ENCODE measurements at places on chromosomes 5 and 9.

GRCh38 chr9:74642376-74642775 is 145.2 kb downstream of the RORB start:
- DNase-seq = no peak

DNA sequence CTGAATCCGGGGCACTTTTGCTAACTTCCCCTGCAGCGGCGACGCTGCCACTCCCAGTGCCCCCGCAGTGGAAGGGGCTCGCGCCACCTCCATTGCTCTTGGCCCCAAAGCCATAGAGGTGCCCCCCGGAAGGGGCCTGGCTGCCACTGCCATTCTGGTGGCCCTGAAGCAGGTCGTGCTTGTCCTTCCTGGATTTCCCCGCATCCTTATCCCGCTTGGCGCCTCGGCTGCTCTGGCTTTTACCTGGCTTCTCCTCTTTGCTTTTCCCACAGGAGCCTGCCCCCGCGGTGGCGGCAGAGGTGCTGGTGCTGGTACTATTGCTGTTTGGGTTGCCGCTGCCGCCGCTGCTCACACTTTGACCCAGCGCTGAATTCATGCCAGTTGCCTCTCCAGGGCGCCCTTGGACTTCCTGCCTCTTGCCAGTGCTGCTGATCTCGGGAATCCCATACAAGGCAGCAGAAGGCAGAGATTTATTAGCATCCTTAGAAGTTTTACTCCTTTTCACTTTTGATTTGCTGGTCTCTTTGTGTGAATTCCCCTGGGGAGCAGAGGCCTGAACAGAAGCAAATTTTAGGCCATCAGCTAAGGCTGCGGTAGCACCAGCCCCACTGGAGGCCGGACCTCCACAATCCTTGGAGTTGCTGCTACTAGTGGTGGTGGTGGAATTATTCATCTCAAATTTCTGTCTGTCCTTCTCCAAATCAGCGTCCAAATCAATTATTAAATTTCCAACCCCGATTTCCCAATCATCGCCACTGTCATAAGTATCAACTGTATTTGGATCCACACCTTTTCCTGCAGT is 2.1 kb downstream of the ZNF608 start:
- no peak for DNase-seq

GRCh38 chr5:68252673-68253623 is 37.4 kb downstream of the PIK3R1 start:
- DNase-seq = no peak

- DNase-seq = no peak
Measured at GRCh38 chr5:79418276-79418675, 95.7 kb downstream of the HOMER1 start.

DNA sequence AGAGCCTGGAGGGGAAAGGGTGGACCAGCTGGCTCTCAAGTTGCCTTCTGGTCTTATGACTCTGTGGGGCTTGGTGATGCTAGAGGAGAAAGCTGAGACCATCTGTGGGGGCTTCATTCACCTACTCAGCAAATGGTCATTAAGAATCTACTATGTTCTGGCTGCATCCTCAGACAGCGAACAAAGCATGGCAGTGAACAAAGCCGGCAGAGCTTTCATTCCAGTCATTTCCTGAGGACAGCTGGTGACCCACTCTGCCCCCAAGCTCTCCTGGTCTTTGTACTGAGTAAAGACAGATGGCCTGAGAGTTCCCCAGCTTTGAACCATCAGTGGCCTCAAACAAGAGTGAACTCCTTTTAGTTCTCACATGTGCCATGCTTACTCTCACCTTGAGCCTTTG is 48.0 kb downstream of the FGF1 start:
- DNase-seq = no peak

DNA sequence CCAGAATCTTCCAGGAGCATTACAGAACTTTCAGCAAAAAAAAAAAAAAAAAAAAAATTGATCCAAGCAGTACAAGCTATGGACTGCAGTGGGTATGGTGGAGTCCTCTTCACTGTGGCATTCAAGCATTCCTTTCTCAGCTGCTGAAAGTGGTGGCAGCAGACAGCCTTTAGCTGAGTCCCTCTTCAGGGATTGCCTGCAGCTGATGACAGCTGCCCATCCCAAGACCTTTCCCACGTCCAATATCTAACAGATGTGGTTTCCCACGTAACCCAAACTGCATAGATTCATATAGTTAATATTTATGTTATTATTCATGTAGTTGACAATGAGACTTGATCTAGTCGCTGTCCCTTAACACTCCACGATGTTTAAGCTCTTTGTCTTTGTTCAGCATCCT is 475.9 kb downstream of the TLE1 start:
- no peak for DNase-seq

DNA sequence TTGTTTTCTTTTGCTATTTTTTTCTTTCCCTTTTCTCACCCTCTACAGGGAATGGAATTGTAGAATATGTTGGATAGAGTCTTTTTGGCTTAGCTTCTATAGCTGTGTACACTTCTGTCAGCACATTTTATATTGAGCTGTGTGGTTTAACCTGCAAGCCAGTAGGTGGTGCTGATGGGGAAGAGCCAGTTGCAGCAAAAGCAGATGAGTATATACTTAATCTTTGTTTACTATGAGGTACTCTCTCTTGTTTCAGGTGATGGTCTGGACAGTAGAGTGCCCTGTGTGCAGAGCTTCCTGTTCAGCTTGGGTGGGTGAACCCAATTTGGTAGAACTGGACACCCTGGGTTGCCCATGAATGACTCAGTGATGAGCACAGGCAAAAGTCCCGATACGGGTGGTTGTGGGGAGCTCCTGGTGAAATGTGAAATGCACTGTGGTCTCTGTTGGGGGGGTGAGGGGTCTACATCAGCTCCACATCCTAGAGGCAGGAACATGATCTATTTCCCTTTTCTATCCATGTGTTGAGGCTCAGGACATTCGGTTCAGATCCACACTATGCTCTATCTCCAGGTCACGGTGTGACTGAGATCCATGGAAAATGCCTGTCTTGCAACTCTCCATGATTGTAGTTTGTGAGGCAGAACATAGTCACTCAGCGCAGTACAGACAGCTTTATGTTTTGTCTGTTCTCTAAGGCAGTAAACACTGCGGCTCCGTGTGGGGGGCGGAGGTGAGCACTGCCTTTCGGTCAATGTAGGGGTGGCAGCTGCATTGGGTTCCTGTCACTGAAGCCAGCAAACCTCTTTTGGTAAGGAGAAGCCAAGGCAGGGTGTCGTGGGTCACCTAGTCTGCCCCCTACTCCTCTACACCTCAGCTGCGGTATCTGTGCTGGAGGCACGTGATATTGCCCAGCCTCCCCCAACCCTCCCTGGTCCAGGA is 353.2 kb downstream of the PRR16 start:
- DNase-seq = no peak

DNA sequence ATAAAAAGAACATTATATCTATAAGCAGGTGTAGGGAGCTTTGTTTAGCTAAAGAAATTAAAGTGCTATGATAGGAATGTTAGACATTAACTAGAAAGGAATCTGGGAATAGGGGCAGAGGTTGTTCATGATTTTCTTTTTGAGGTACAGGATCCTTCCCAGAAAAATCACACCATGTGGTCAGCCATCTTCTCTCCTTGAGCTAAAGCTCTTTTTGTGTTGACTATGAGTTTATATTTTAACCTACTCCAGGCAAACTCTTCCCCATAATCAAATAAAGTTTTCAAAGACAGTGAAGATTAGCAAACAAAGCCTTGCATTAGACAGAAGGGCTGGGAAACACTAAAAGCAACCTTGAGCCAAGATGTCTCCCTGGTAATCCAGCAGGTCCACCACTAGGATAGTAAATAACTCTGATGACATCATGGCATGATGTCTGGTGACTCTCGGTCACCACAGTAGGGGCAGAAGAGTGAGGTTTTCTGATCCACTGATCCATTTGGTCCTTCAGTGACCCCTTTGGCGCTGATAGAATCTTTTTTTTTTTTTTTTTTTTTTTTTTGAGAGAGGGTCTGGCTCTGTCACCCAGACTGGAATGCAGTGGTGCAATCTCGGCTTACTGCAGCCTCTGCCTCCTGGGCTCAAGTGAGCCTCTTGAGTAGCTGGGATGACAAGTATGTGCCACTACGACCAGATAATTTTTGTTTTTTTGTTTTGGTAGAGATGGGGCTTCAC is 30.6 kb upstream of the IL6ST start:
- DNase-seq = no peak

- no peak for DNase-seq
Measured at GRCh38 chr5:168480601-168481000, 5.7 kb upstream of the RARS1 start.

DNA sequence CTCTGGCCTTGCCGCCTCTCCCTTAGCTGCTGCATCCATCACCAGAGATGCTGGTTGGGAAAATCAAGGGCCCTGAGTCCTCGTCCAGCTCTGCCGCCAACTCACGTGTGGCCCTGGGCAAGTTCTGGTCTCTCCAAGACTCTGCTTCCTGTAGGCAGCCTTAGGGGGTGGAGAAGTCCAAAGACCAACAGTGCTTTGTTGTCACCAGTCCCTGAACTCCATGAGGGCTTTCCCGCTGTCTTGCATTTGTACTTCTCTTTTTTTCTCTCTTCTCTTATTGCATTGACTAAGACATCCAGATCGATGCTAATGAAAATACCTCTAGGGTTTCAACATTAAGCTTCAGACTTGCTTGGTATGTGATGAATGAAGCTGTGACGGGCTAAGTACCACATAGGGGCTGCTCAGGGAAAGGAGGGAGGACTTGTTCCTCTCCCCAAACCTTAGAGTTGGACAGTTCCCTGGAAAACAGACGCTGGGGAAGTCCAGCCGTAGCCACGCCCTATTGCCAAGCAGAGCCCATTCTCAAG is 63.7 kb upstream of the STXBP1 start:
- DNase-seq = no peak

- no peak for DNase-seq
Measured at GRCh38 chr5:168882283-168882682, 303.1 kb upstream of the PANK3 start.

GRCh38 chr9:79020276-79020675 is 551.5 kb upstream of the TLE4 start:
- no peak for DNase-seq

- no peak for DNase-seq
Measured at GRCh38 chr9:34457266-34458012, 931 bp downstream of the FAM219A start.

GRCh38 chr5:57174128-57174889 is 450 bp downstream of the GPBP1 start:
- no peak for DNase-seq

DNA sequence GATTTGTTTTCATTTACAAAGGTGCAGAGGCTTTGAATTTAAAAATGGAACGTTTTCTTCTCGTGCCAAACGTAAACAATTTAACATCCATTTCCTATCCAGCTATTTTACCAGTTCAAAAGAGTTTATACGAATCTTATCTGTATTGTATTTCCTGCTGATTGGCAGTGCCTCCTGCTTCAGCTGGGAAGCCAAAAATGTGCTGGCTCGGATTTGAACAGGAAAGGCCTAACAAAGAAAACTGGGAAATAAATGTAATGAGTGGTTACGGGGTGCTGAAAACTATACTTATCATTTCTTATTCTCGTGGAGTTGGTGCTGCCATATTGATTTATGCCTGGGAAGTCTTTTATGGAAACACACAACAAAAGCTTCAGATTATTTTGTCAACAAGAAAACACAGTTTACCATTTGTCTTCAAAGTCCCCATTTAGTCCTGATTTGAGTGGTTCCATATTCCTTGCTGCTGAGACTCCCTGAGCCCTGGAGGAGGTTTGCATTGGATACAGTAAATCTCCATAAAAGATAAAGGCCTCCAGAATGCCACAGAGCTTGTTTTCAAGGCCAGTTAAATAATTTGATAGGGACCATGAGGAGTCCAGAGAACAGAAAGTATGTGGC is 507.4 kb downstream of the RASEF start:
- no peak for DNase-seq

DNA sequence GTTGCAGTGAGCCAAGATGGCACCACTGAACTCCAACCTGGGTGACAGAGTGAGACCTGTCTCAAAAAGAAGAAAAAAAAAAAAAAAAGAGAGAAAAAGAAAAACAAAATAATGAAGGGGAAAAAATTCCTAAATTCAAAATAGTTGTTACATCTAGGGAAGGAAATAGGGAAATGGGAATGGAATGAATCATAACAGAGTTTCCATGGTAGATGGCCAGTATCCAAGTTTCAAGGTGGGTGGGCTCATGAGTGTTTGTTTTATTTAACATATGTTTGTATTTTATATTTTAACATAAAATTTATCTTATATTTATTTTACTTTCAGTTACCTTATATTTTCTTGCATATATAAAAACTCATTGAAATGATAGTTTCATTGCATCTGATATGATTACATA is 215.6 kb downstream of the ARHGEF28 start:
- DNase-seq = no peak

GRCh38 chr9:27348785-27349697 is 52.1 kb upstream of the EQTN start:
- no peak for DNase-seq

DNA sequence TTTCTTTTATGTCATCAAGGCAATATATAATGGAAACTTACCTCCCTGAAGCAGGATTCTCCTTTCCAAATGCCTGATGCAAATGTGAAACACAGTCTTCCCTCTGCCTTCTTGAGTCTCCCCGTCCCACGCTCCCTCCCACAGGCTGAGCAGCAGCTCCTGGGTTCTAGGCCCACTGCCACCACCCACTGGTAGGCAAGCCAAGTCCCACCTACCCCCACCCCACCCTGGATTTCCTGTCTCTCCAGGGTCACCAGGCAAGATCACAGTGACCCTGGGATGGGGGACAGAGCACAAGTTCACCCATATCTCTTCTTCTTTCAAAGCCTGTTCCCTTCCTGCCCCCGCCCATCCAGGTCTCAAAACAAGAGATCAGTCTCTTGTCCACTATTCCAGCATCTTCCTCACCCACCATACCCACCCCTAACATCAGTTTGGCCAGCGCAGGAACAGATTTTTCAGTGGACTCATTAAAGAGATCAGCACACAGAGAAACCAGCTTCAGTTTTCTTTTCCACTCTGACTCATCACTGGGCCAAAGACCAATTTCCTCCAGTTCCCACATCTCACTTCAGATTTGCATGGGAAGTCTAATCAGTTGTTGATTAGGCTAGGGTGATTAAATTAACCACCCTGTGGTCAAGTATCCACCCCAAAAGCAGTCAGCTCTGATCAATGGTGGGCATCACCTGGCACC is 151.5 kb downstream of the ACTL7B start:
- DNase-seq = no peak

- no peak for DNase-seq
Measured at GRCh38 chr9:134424818-134425217, 98.6 kb downstream of the RXRA start.

DNA sequence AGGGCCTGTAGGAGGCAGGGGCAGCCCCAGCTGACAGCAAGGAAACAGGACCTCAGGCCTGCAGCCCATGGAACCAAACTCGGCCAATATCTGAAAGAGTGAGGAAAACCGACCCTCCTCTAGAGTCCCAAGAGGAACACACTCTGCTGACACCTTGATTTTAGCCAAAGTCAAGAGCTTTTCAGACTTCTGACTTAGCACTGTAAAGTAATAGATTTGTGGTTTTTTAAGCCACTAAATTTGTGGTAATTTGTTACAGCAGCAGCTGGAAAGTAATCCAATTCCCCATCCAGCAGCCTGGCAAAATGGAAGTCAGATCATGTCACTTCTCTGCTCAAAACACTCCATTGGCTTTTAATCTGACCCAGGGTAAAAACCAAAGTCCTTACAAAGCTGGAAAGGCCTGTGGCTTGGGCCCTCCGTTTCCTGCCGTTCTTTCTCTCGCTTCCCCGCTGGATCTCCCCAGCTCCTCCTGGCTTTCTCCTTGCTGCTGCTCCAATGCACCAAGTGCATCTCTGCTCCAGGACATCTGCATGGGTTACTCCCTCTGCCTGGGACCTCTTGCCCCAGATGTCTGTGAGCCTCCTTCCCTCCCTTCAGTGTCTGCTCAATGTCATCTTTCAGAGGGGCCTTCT is 79.0 kb downstream of the C5orf15 start:
- no peak for DNase-seq
